Stimulated activated CD8-positive, alpha-beta memory T cell treated with anti-CD3 and anti-CD28 coated beads, Interleukin-4, amount 100 ng/mL, for 1 hour (primary cell): ENCODE measurements at places on chromosomes 16 and 17.

DNA sequence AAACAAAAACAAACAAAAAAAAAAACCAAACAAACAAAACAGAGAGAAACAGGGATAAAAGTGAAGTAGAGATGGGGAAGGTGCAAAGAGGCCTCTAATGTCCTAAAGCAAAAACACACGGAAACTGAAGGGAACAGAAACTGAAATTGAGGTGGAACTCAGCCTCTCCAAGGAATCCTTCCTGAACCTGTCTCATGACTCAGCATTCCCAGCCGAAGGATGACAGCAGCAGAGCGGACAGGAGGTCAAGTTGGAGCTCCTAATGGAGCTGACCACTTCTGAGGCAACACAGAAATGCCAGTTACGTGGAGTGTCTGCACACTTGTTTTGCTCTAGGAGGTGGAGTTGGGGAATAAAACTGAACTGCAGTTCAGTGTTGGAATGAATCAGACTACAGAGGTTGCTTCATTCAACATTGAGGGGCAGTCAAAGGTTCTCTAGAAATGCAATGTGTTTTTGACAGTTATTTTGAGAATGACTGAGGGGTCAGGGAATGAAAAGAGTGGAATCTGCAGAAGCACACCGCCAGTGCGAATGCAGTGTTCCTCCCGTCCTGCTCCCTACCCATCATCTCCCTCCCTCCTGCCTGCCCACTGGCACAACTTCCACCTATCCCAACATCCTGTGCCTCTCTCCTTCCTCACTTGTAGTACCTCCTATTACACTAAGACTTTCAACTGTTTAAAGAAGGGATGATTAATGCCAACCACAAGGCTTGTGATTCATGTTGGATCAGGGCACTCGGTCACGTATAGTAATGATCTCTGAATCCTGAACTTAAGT, 6.3 kb downstream of the UBE2O start:
- no peak for DNase-seq

DNA sequence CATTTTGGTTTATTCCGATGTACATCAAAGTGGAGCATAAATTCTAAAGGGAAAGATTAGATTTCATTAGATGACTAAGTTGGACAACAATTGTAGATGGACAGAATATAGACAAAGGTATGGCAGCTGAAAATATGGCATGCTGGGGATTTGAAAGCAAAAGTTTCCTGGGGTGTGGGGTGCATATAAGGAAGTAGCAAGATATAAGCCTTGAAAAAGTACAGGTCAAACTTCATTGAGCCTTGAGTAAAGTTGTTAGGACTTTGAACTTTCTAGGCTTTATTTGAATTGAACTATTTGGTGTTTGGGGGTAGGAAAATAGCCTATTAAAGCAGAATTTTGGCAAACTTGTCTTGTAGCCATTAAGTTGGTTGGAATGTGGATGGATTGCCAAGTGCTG, 75.8 kb upstream of the KCNJ16 start:
- DNase-seq: no peak

DNA sequence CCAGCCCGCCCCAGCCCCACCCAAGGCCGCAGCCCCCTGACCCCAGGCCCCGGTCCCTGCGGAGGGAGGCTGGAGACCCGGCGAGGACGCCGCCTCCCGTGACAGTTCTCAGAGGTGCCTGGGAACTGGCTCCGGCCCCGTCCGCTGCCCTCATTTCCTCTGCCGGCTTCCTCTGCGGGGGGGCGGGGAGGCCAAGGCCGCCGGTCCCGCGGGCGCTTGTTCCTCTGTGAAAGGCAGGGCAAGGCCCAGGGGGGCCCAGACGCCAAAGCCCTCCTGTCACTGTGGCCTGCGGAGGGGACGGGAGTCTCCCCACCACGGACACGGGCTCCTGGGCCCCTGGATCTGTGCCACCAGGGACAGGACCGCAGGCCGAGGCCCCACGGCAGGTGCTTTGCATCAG, 5.0 kb upstream of the PVALEF start:
- DNase-seq: no peak

DNA sequence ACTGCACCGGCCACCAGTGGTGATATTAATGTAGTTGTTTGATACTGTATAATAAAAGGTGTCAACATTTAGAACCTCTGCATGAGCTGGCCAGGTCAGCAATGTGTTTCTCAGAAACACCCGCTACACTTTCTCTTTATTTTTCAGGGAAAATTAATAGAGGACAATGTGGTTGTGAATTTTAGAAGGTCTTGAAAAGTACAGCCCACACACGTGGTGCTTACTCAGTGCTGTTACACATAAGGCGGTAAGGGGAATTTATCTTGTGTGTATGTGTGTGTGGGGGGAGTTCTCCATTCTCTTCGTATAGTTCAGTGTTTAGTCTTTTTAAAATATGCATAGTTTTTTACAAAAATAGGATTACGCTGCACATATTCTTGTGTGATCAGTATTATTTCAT, 4.4 kb upstream of the ZFP1 start:
- no peak for DNase-seq

- no peak for DNase-seq
Observed at GRCh38 chr16:78405833-78406232, 306.4 kb downstream of the WWOX start.

DNA sequence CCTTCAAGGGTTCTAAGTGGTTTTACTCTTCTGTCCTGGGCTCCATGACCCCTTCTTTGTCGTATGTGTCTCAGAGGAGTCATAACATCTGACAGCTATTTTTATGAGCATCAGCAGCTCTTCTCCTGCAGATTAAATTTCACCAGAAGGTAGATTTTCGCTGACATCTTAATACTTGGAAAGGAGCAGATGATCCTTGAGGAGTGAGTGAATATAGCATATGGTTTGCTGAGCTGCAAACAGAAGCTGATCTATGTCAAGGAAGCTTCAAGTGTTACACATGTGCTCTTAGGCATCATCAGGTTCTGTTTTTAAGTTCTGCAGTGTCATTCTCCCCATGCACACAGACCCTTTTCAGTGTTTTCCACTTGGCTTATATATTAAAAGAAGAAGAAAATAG, 49.2 kb upstream of the MYH2 start:
- DNase-seq: no peak

GRCh38 chr16:3645108-3645503, 9.4 kb upstream of the DNASE1 start:
- DNase-seq: no peak

DNA sequence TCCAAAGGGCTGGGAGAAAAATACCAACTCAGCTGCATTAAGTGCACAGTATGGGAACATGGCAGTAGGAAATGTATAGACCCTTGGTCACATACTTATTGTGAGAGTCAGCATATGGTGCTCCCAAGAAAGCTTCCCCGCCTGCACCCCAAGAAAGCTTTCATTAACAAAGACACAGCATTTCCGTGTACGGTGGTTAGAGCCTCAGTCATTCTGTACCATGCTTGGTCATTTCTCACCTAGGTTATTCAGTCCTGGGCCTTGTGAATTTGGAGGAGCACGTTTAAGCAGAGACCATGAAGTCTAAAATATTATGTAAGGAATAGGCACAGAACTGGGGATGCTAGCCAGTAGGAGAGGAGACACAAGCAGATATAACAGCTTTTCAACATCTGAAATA, 56.1 kb downstream of the ESRP2 start:
- DNase-seq: no peak

DNA sequence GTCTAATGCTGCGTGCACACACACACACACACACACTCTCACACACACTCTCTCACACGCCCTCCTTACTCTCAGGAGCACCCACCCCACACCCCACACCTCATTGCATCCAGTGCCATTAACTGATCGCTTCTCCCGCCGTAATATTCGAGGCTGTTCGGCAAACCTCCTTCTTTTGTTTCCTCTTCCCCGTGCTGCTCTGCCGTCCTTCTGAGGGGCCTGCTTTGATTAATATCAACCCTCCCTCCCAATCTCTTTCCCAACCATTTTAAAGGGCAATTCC, 156.2 kb upstream of the TNRC6C start:
- DNase-seq: no peak

- no peak for DNase-seq
Observed at GRCh38 chr17:63450551-63450950, 4.4 kb upstream of the CYB561 start.

GRCh38 chr16:85334718-85335583, 222.7 kb upstream of the CIBAR2 start:
- no peak for DNase-seq

DNA sequence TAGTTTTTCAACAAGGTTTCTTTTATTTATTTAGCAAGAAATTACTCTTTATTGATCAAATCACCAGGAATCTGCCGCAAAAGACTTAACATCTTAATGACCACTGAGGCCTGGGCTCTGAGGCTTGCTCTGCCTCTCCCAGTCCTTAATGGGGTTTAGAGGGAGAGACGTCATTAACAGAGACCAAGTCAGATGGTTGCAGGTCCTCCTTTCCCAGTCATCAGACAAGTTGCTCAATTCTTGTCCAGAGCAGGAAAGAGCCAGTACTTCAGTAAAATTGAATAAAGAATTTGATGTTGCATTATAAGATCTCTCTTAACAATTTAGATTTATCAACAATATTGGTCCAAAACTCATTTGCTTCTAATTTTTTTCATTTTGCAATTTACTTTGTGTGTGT, 2.0 kb downstream of the SEPHS2 start:
- DNase-seq: no peak

DNA sequence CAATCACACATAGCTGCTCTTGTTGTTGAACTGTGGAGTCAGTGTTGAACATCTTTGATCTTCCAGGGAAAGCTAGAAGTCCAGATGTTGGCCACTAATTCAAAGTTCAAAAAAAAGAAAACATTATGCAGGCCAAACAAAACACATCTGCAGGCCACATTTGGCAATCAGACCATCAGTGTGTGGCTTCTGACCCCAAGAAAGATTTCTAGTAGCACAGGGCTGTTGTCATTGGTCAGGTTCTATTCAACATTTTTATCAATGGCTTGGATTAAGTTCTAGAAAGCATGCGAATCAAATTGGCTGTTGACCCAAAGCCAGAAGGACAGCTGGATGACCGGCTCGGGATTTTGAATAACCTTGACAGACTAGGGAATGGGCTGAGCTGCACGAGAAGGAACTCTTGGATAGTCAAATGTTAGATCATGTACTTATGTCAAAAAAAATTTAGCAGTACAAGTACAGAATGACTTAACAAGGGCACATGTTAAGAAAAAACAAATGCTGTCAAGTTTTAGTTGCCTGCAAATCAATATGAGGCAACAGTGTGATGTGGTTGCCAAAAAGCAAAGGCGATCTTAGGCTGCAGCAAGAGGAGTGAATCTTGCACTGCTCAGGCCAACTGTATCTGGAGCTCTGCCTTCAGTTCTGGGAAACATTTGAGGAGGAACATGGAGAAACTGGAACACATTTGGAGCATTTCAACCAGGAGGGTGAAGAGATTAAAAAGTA, 187.6 kb downstream of the RGS9 start:
- no peak for DNase-seq

GRCh38 chr17:2365132-2365531, 27.8 kb downstream of the SGSM2 start:
- no peak for DNase-seq

DNA sequence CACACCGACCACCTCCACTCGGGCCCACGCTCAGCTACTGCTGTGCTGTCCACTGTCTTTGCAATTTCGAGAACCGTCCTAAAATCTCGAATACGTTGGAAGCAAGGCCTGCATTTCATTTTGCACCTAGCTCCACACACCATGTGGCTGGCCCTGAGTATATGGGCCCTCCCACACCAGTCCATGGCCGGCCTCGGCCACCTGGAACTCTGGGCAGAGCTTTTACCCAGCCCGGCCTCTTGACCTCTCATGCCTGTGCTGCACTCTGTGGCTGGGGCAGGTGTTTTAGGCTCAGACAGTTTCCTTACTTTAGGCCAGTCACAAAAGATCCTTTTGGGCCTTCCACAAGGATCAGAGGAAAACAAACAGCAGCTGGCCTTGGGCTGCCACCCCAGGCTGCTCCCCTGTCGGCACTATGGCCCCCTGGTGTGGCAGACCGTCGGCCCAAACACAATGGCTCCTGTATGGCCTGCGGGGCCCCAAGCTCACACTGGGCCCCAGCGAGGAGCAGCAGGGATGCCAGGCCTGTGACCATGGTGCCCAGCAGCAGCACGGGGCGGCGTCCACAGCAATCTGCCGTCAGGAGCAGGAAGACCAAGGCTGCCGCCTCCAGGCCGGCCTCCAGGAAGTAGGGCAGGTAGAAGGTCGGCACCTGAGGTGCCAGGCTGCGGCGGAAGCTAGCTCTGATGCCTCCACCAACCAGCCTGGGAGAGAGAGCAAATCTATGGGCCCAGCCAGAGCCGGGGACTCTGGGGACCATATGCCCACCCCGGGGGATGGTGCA, 2.5 kb downstream of the SLC22A31 start:
- no peak for DNase-seq

DNA sequence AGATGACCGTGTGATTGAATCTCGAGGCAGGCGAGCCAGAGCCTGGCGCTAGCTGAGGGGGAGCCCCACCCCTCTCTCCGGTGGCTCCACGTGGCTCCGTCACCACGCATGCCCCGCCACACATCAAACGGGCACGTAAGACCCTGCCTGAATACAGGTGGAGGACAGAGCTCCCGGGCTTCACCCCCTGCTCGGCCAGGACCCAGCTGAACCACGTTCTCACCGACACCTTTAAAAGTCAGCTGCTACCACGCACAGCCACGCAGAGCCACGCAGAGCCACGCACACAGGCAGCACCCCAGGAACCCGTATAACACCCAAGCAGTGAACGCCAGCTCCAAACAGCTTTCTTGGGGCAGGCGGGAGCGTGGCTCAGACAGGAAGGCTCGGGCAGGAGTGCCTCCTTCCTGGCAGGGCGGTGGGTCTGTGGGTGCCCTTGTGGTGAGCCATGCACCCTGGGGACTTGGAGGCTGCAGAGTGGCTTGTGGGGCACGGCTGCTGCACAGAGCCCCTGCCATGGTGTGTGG, 4.4 kb downstream of the TMEM204 start:
- no peak for DNase-seq

DNA sequence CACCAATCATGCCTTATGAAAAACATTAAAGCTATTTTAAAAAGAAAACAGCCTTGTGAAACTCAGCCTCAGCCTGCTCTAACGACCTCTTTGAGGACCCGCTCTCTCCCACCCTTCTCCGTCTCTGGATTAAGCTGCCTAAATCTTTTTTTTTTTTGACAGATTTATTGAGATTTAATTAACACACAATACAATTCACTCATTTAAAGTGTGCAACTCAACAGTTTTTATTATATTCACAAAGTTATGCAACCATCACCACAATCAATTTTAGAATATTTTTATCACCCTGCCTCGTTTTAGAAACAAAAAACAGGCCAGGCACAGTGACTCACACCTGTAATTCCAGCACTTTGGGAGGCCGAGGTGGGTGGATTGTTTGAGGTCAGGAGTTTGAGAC, 8.4 kb downstream of the CDR2L start:
- no peak for DNase-seq

- no peak for DNase-seq
Observed at GRCh38 chr16:49632795-49633184, 223.1 kb downstream of the ZNF423 start.

GRCh38 chr17:56727876-56728617, 105.7 kb downstream of the C17orf67 start:
- DNase-seq: no peak
